B cell (primary cell): ENCODE measurements at places on chromosomes 5 and 9. TPM values are rescaled to one million over a fixed set of nuclear protein-coding genes. Genes with fewer than 3 reads are reported as not detected.

DNA sequence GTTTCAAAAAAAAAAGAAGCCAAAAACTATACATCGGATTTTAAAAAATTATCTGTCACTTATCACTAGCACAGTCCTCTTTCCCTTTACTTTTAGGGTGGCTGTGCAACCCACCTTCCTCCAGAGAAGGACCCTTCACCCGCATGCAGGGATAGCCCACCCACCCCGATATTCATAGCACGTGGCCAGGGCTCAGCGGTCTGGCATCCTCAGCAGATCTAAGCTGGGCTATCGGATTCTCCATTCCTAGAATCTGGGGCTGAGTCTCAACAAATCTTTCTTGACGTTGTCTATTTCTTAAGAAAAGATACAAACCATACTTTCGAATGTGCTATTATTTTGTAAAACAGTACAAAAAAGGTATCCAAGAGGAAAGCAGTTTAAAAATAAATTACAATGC is 70.9 kb downstream of the MYO10 start:
- no peaks in the 10 kb centered on the region for H3K36me3 ChIP-seq
- H3K27me3 ChIP-seq, result no peaks in the 10 kb centered on the region
- H3K27ac ChIP-seq, result no peak overlapping the region
- no peak overlapping the region for H3K4me3 ChIP-seq
- DNase-seq, result no peak

Gene EFNA5
- total RNA-seq, result not detected in 2 replicates

GRCh38 chr5:170623576-170624181 is 119.9 kb downstream of the KCNIP1 start:
- H3K36me3 ChIP-seq, result no peaks in the 10 kb centered on the region
- no peaks in the 10 kb centered on the region for H3K4me1 ChIP-seq
- H3K27me3 ChIP-seq, result peaks cover 2% of the 10 kb centered on the region
- H3K4me3 ChIP-seq, result no peak overlapping the region
- no peak for DNase-seq
- H3K27ac ChIP-seq, result no peak overlapping the region

- no peak overlapping the region for H3K4me3 ChIP-seq
- no peaks in the 10 kb centered on the region for H3K27me3 ChIP-seq
- no peaks in the 10 kb centered on the region for H3K4me1 ChIP-seq
- DNase-seq, result no peak
- no peak overlapping the region for H3K27ac ChIP-seq
- H3K36me3 ChIP-seq, result no peaks in the 10 kb centered on the region
Measured at GRCh38 chr5:155024015-155024414, 10.5 kb downstream of the KIF4B start.

Gene ENG
- total RNA-seq, result 12.6 and 14.0 TPM in 2 replicates

GRCh38 chr5:163727028-163727427 is 221.6 kb downstream of the MAT2B start:
- DNase-seq, result peak; percentile 68
- peaks cover 8% of the 10 kb centered on the region for H3K4me1 ChIP-seq
- H3K27me3 ChIP-seq, result no peaks in the 10 kb centered on the region
- H3K4me3 ChIP-seq, result peak overlapping the region; percentile 12

GRCh38 chr9:121871431-121872025 is 220.1 kb downstream of the DAB2IP start:
- H3K4me1 ChIP-seq, result no peaks in the 10 kb centered on the region
- no peaks in the 10 kb centered on the region for H3K36me3 ChIP-seq
- no peak overlapping the region for H3K4me3 ChIP-seq
- no peak for DNase-seq

GRCh38 chr5:98585661-98586310 is 187.7 kb upstream of the RGMB start:
- H3K27ac ChIP-seq, result no peak overlapping the region
- no peaks in the 10 kb centered on the region for H3K27me3 ChIP-seq
- H3K36me3 ChIP-seq, result no peaks in the 10 kb centered on the region

DNA sequence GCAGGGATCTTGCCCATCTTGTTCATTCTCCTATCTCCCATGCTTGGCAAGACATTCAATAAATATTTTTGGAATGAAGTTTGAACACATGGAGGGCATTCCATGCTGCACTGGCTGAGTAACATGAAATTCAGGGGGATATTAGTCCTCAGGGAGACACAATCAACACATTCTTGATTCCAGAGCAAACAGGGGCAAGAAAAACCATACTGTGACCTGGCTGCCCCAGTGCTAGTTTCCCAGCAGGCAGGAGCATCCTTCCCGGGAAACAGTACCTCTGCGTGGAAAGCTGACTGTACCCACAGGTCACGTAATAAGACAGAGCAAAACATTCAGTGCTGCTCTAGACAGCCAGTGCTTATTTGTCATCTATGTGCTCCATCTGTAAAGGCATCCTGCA is 66.3 kb upstream of the SPOCK1 start:
- no peak overlapping the region for H3K27ac ChIP-seq
- no peaks in the 10 kb centered on the region for H3K36me3 ChIP-seq
- no peaks in the 10 kb centered on the region for H3K27me3 ChIP-seq
- H3K4me1 ChIP-seq, result no peaks in the 10 kb centered on the region

GRCh38 chr9:80932181-80932580 is 757.2 kb downstream of the TLE1 start:
- no peak for DNase-seq
- H3K4me1 ChIP-seq, result no peaks in the 10 kb centered on the region
- H3K36me3 ChIP-seq, result no peaks in the 10 kb centered on the region
- H3K4me3 ChIP-seq, result no peak overlapping the region
- no peak overlapping the region for H3K27ac ChIP-seq
- H3K27me3 ChIP-seq, result no peaks in the 10 kb centered on the region

GRCh38 chr5:68544648-68545552 is 329.3 kb downstream of the PIK3R1 start:
- no peak overlapping the region for H3K4me3 ChIP-seq
- no peak for DNase-seq
- H3K36me3 ChIP-seq, result no peaks in the 10 kb centered on the region
- H3K4me1 ChIP-seq, result peaks cover 12% of the 10 kb centered on the region
- H3K27me3 ChIP-seq, result no peaks in the 10 kb centered on the region

Gene HCN1
- not detected in 2 replicates for total RNA-seq

GRCh38 chr9:114805670-114806525 is at the start of gene TNFSF15:
Gene TNFSF15, minus strand, starts transcription at chr9:114806039. Its CDS starts 27 bp downstream, at chr9:114806012.
- H3K4me1 ChIP-seq, result peaks cover 38% of the 10 kb centered on the region
- peak within 1 kb of the TSS; percentile 27 for H3K27ac ChIP-seq
- peak within 1 kb of the TSS; percentile 46 for H3K4me3 ChIP-seq
- DNase-seq, result peak; percentile 69
- no peaks in the 10 kb centered on the region for H3K36me3 ChIP-seq
- no peaks in the 10 kb centered on the region for H3K27me3 ChIP-seq

Gene CDH9
- not detected in 2 replicates for total RNA-seq

Gene FOXD4L4
- 0.90 and 1.1 TPM in 2 replicates for total RNA-seq

Gene ADRA1B
- total RNA-seq, result not detected in 2 replicates

- no peak overlapping the region for H3K4me3 ChIP-seq
- DNase-seq, result peak; percentile 80
Measured at GRCh38 chr5:180784497-180785097, 18.0 kb downstream of the MGAT1 start.

- no peaks in the 10 kb centered on the region for H3K36me3 ChIP-seq
- DNase-seq, result no peak
- no peak overlapping the region for H3K4me3 ChIP-seq
- no peak overlapping the region for H3K27ac ChIP-seq
- H3K27me3 ChIP-seq, result no peaks in the 10 kb centered on the region
Measured at GRCh38 chr9:21686738-21687137, 115.7 kb upstream of the MTAP start.

- no peaks in the 10 kb centered on the region for H3K27me3 ChIP-seq
- no peak for DNase-seq
- no peak overlapping the region for H3K4me3 ChIP-seq
- H3K36me3 ChIP-seq, result no peaks in the 10 kb centered on the region
- H3K27ac ChIP-seq, result no peak overlapping the region
- H3K4me1 ChIP-seq, result no peaks in the 10 kb centered on the region
Measured at GRCh38 chr5:146091881-146092280, 13.5 kb downstream of the PLAC8L1 start.

Gene SHISAL2B
- not detected in 2 replicates for total RNA-seq

DNA sequence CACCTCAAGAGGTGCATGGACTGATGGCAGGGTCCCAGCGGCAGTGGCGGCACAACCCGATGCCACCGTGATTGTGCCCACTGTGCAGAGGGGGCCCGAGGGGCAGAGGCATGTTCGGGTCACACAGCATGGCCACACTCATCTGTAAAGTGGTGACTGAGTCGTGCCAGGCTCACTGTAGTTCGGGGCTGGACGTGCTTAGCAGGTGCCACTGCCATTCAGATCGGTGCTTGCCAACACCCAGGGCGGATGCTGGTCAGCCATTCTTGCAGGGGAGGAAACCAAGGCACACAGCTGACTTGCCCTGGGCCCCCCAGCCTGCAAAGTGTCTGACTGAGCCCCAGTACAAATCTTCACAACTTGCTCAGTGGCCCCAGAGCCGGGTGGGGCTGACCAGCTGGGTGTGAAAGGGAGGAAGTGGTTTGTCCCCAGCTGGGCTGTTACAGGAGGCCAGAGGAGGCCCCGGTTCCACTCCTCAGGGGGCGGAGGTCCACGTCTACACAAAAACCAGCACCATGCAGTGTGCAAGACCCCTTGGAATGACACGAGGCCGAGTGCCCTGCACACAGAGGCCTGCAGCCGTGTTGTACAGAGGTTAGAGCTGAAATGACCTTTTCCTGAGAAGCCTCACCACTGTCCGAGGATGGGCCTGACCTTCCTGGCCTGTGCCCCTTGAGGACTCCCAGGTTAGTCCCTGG is 17.9 kb downstream of the FGD3 start:
- peak overlapping the region; percentile 88 for H3K4me3 ChIP-seq
- peaks cover 85% of the 10 kb centered on the region for H3K4me1 ChIP-seq
- peak; percentile 36 for DNase-seq

- H3K4me1 ChIP-seq, result peaks cover 33% of the 10 kb centered on the region
- H3K27ac ChIP-seq, result no peak overlapping the region
- no peak overlapping the region for H3K4me3 ChIP-seq
- DNase-seq, result no peak
- no peaks in the 10 kb centered on the region for H3K27me3 ChIP-seq
Measured at GRCh38 chr9:90002397-90003271, 397.8 kb downstream of the GADD45G start.

DNA sequence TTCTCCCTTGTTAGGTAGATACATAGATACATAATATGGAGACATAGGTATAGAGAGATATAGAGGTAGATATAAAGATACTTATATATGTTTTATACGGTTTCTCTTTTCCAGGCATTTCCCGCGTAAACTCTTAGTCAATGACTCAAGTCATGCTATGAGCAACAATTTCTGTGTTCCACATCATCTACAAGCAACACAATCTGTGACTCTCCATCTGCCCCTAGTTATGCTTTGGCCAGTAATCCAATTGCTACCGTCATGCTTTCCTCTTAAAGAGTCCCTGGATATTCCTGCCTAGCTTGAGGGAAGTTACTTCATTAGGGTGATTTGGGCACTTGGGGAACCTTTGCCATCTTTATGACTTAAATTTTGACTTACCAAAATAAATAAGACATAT is 129.0 kb upstream of the ADAMTS16 start:
- no peaks in the 10 kb centered on the region for H3K27me3 ChIP-seq
- H3K36me3 ChIP-seq, result no peaks in the 10 kb centered on the region
- DNase-seq, result no peak

DNA sequence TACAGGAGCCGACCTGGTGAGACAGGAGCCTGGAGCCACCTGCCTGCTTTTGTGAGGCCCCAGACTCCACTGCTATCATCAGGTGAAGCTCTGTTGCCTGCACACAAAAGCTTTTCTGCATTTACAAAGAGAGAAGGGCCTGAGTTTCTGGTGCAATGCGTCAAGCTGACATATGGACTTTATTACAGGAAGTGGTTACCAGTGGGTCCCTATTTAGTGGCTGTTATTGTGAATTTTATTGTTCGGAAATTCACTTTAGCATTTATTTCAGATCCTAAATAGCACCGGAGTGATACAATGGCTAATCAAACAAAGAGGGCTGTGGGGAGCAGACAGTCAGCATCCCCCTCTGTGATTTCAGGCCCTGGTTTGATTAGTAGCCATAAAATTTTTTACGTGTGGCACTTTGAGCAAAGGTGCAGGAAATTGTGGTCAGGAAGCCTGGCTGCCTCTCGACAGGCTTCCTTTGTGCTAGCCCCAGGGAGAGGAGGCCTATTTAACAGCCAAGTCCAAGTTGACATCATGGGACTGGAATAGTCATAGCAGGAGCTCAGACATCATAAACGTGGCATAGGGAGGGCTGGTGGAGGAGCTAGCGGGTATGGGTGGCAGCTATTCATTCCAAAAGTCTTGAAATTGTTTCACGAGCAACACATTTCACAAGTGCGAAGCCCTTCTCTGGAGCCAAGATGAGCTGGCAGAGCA is 8.4 kb downstream of the TGFBI start:
- no peaks in the 10 kb centered on the region for H3K27me3 ChIP-seq
- no peak for DNase-seq
- no peaks in the 10 kb centered on the region for H3K36me3 ChIP-seq
- peaks cover 29% of the 10 kb centered on the region for H3K4me1 ChIP-seq
- no peak overlapping the region for H3K27ac ChIP-seq

DNA sequence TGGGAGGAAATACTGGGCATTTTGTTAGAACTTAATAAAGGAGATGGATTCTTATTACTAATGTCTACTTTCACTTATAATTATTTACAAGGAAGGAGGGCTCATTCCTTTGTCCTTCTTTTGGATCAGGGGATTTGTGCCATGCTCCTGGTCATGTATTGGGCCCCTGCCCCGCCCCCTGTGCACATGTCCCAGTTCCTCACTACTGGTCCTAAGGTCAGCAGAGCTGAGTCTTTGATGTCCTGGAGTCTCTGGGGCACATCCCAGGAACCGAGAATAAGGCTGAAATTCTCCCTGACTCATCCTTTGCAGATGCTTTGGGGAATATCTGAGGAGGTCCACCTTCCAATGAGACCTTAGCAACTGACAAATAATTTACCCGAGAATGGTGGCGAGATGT is 19.6 kb upstream of the TIFAB start:
- no peak overlapping the region for H3K27ac ChIP-seq
- no peaks in the 10 kb centered on the region for H3K36me3 ChIP-seq
- no peak for DNase-seq
- no peaks in the 10 kb centered on the region for H3K4me1 ChIP-seq

DNA sequence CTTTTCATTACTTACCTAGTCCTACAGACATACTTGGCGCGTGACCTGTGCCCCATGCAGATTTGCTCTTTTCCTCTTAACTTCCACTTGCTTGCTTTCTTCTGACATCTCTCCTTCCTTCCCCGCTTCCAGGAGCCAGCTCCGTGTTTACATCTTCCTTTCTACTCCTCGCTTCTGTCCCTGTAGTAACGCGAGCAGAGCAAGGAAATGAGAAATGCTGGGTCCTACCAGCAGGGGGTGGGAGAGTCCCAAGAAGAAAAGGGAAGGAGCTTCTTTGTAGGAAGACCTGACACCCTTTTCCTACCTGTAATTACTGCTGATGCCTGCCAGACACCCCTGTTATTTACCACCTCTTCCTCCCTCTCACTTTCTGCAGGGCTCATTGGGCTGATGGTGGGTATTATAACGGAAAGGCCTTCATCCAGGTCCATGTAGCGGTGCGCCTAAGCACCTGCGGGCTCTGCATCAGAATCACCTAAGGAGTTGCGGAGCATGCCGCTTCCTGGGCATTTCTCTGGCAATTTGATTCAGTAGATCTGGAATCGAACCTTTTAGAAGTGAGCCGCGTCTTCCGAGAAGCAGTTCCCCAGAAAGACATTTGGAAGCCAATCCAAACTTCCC is 1260.8 kb upstream of the WWC1 start:
- H3K27ac ChIP-seq, result no peak overlapping the region
- H3K27me3 ChIP-seq, result no peaks in the 10 kb centered on the region
- H3K36me3 ChIP-seq, result no peaks in the 10 kb centered on the region
- H3K4me3 ChIP-seq, result no peak overlapping the region

GRCh38 chr9:2798423-2798822 is 45.5 kb downstream of the PUM3 start:
- no peaks in the 10 kb centered on the region for H3K27me3 ChIP-seq
- H3K4me3 ChIP-seq, result no peak overlapping the region
- no peaks in the 10 kb centered on the region for H3K4me1 ChIP-seq
- H3K27ac ChIP-seq, result no peak overlapping the region
- no peaks in the 10 kb centered on the region for H3K36me3 ChIP-seq

Gene SPATA6L
- 1.2 and 1.7 TPM in 2 replicates for total RNA-seq
